ENCODE measurements at places on chromosomes 3 and 15.

DNA sequence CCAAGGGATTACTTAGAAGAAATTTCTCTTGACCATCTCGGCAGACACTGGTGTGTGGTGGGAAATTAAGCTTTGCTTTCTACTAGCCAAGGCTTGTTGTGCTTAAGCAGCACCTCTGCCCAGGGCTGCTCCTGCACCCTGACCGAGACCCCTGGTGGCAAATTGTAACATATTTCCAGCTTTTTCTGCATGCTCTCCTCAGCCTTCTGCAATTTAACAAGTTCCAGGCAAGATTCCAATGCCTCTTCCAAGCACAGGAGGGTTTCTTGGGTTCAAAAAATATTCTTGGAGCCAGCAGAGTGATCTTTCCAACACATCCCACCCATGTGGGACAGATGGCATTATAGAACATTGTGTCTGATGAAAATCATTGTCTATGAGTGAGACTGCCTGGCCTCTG, 210.5 kb downstream of the CLSTN2 start:
- DNase-seq, result no peak

- DNase-seq, result no peak
Measured at GRCh38 chr3:155553780-155554179, 191.1 kb downstream of the PLCH1 start.

- no peak for DNase-seq
Measured at GRCh38 chr15:76401285-76401684, 64.7 kb downstream of the ISL2 start.

- DNase-seq, result no peak
Measured at GRCh38 chr3:52479877-52480575, 15.1 kb upstream of the STAB1 start.

DNA sequence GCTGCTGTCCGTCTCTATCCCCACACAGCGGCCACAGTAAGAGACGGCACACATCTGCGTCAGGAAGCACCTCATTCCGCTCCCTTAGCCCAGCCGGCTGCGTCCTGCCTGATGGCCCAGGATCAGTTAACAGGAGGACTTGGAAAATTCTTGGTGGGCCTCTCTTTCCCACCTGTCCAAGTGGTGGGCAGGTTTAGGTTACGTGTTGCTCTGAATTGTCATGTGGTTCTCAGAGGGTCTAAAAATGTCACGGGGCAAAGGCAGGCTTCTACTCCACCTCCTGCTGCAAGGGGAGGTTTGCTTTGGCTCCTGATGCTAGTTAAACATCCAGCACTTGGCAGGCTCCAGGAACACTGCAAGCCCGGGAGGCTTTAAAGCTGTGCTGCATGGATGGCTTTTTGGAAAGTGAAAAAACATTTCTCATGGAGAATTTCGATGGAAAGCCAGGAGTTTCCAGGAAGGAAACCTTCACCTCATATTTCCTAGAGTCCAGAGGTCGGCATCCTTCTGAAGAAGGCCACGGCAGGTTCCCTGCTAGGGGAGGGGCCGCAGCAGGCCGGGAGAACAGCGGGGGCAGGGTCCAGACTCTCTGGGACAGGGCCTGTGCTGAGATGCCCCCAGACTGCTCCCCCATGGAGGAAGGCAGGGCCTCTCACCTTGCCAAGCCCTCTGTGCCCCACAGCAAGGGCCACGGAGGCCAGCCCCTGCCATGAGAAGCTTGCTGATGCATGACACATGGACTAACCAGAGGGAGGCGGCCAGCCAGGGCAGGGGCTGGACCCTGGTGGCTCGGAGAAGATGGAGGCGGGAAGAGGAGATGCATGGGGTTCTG, 10.8 kb downstream of the CTSH start:
- DNase-seq, result no peak

DNA sequence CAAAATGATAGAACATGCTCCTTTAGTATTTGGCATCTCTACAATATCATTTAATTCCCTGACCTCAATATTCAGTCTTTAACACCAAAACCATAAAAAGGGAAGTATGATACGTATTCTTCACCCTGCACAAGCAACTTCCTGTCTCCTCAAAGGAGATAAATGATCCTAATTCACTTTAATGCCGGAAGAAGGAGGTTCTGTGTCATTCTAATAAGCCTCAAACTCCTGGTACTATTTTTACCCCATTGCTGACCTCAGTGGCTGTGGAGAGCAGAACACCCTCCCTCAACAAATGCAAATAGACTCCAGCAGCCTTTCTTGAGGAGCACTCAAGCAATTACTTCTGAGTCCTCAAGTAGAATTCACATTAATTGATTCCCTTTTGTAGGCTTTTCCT, 173.3 kb downstream of the TMEM108 start:
- DNase-seq, result no peak

GRCh38 chr15:85412066-85412465, 31.7 kb downstream of the AKAP13 start:
- no peak for DNase-seq

DNA sequence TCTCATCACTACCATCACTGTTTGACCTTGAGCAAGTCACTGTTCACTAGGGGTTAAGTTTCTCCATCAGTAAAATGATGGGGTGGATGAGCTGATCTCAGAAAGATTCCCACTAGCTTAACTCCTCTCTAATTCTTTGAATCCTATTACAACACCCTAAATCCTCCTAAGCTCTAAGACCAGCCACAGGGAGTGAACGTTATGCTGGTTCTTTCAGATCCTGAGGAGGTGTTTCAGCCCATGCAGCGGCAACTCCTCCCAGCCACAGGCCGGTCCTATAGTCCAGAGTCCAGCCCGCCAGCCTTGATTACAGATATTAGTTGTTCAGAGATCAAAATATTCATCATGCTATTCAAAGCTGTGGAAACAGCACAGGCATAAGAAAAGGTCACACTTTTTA, 15.1 kb downstream of the MB21D2 start:
- DNase-seq, result no peak

- DNase-seq, result no peak
Measured at GRCh38 chr3:15521573-15521965, at the start of gene COLQ. TSS of gene COLQ (minus strand) at chr3:15521706. CDS start at chr3:15521625, 81 bp downstream.

DNA sequence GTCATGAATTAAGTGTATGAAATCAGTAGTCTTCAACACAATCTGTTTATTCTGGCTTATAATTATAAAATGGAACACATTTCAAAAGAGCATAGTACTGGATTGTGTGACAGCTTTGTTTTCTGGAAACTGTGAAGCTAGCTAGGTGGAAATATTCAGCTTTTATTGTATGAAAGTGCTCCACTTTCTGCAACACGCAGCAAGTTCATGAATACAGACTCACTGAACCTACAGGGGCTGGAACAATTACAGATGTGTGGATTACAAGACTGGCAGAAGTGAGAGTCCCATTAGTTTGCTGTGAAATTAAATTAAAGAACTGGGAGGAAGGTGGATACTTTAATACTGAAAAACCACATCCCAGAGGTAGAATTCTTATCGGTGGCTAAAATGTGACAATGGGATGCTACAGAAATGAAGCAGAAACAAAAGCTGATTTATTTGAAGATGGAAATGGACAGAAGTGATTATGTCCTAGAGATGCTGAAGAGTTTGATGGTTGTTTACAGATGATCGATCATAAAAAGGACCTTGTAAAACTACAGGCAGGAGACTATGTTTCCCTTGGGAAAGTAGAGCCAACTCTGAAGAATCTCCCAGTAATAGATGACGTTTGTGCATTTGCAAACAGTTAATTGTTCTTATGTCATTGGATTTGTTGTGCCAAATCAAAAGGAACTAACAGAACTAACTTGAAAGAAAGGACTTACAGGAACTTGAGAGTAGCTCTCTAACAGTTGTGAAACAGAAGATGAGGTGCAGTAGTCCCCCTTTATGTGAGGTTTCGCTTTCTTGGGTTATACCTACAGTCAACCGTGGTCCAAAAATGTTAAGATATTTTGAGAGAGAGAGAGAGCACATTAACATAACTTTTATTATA, 15.7 kb downstream of the TF start:
- no peak for DNase-seq

GRCh38 chr3:14203521-14204079, 25.0 kb downstream of the LSM3 start:
- no peak for DNase-seq

DNA sequence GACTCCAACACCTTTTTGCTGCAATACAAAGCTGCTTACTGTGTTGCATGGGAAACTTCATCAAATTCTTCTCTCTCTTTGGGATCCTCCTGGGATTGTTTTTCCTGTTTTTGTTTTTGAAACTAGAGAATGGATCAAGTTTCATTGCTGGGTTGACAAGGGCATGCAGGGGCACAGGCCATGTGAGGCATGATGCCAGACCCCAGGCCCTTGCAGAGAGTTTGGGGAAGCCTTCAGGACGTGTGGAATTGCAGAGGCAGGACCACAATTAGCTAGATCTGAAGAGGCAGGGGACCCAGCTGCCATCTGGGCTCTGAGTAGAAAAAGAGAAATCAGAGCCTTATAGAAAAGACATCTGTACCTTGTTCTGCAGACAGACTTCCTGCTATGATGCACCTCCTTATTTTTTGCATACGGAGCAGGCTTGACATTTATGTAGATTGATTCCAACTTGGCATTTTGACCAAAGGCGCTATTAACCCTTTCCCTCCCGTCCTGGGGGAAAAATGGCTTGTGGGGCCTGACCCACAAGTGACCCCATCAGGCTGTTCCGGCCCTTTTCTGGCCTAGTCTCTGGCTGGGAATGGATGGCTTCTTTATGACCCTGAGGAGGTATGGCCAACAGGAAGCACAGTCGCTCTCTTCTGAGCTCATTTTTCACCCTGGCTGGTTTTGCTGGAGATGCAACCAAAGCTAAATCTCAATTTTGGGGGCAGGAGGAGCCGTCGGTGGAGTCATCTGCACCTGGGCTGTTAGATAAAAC, 44.3 kb upstream of the CHRNB4 start:
- no peak for DNase-seq

- no peak for DNase-seq
Measured at GRCh38 chr3:134309987-134310700, 59.5 kb upstream of the RYK start.

DNA sequence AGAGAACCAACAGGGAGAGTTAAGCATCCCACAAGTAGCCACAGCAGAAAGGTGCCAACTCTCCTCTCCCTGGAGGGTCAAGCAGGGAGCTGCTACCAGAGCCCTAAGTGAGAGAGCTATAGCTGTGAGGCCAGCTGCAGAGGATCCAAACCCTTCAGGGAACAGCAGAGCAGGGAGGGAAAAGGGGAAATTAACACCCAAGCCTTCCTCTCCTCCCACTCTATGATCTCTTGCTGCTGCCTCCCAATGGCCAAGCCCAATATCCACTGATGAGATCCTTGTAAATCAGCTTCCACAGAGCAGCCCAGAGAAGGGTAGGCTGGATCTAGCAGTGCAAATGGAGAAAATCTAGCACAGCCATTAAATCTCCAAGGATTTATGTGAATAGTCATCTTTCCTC, 68.2 kb upstream of the THBS1 start:
- DNase-seq, result no peak

- no peak for DNase-seq
Measured at GRCh38 chr15:82643992-82644391, 3.2 kb downstream of the CPEB1 start.

DNA sequence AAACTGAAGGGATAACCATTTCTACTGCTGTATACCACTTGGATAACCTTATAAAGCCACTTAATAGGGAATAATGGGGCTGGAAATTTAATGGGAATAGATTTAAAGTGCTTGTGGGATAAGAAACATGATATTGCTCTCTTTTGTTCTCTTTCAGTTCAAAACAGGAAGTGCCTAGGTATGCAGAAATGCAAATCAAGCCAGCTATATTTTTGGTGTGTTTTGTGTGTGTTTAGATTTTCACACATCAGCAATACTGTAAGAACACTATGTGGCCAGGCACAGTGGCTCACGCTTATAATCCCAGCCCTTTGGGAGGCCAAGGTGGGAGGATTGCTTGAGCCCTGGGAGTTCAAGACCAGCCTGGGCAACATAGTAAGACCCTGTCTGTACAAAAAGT, 442.3 kb upstream of the TPRG1 start:
- DNase-seq, result no peak

DNA sequence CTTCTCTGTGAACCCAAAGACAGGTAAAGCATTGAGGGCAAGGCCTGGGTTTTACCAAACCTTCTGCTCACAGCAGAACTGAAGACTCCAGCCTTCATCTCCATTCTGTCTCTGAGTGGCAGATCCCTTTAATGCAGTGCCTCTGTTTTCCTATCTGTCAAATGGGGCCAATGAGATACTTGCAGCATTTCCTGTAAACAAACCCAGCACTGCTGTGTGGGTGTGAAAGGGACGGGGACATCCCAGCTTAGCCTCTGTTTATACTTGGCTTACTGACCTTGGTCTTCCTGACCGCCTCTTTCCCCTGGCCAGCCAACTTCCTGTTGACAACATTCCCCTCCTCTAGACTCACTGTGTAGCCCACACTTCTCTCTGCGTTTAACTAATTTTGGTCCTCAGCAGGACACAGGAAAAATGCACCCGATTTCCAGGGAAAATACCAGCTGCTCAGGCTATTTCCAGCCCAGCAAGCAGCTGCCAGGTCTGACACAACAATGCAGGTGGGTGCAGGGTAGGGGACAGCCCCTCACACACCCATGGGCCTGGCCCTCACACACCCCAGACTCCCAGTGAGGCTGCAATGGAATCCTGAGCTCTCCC, 105.9 kb upstream of the HERC1 start:
- DNase-seq, result no peak

DNA sequence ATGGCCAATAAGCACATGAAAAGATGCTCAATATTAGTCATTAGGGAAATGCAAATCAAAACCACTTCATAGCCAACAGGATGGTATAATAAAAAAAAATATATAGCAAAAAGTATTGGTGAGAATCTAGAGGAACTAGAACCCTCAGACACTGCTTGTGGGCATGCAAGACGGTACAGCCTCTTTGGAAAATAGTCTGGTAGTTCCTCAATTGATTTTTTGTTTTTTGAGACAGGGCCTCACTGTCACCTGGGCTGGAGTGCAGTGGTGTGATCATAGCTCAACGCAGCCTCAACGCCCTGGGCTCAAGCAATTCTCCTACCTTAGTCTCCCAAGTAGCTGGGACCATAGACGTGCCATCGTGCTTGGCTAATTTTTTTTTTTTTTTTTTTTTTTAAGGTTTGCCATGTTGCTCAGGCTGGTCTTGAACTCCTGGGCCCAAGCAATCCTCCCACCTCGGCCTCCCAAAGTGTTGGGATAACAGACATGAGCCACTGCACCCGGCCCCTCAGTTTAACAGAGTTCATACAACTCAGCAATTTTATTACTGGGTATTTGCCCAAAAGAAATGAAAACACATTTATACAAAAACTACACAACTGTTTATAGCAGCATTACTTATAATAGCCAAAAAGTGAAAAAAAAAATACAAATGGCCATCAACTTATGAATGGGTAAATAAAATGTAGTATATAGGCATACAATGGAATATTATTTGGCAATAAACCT, 5.1 kb downstream of the PRC1 start:
- no peak for DNase-seq

- no peak for DNase-seq
Measured at GRCh38 chr3:87260270-87260669, 16.1 kb downstream of the POU1F1 start.

- DNase-seq, result no peak
Measured at GRCh38 chr15:85854345-85855097, 59.8 kb upstream of the KLHL25 start.

GRCh38 chr15:69643476-69643875, 190.9 kb downstream of the RPLP1 start:
- DNase-seq, result no peak

GRCh38 chr3:130509008-130509407, 8.0 kb upstream of the COL6A6 start:
- DNase-seq, result no peak

- no peak for DNase-seq
Measured at GRCh38 chr3:126545544-126545943, 13.2 kb downstream of the C3orf22 start.

Measured in esophagus squamous epithelium (tissue), 5 donors.